Cortex of kidney (tissue), 1 donor: ENCODE measurements at places on chromosomes 2 and 18.

DNA sequence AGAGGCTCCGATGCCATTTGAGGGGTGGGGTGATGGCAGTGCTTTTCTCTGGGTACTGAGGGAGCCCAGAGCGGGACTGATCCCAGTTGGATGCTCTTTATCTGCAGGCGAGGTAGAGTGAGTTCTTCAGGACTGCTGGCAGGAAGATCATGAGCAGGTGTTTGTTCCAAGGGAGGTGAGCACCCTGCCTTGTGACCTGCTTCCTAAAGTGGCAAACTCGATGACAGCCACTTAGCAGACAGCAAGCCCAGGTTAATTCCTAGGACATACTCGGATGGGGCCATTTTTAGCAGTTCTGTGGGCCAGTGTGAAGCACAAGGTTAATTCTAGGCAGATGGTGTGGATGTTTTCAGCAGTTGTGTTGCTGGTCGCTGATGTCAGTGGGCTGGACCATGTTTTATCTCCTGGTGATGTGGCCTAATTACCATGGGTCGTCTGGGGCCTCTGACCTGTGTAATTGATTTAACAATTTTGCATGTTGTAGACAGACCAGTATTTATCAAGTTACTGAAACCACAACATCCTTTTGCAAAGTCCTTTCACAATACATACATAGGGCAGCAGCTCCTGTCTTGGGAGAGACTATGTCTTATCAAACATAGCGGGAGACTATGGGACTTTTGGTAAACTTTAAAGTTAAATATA lies 4.9 kb downstream of the FKBP1B start:
- no peak for DNase-seq

GRCh38 chr2:2269989-2270562 lies 61.0 kb downstream of the MYT1L start:
- no peak for DNase-seq

DNA sequence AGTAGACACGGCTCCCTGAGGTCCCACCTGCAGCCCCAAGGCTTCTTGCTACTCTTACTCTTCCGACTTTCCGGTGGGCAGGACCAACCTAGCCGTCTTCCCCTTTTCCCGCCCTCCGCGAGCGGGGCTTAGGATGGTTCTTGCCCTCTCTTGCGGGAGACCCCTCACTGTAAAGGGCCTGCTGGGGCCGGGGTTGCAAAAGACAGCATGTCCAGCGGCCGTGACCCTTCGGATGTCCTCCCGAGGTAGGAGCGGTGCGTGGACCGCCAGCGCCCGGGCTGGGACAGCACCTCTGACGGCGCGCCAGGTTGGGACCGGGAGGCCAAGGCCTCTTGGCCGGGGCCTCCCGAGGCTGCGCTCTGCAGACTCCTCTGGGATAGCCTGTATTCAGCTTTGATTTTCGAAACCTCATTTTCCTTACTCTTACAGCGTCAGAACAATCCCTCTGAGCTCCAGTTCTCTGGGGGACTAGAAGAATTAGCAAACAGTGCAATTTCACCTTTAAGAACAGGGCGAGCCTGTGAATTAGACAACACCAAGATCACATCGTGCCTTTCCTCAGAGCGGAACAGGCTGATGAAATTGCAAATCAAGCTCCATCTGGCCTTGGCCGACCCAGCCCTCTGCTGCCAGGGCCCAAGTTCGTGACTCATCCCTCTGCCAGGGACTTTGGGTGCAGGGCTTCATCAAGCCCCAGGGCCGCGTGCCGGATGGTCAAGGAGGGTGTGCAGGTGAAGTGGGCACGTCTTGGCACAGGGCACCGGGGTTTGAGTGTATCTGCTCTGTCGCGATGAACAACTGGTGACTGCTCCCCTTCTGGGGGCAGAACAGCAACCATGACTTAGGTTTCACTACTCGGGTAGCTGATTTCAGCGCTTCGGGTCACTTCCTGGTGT lies 777 bp downstream of the MOCOS start:
- DNase-seq = no peak

- no peak for DNase-seq
Measured at GRCh38 chr18:3211236-3211992, 8.4 kb downstream of the MYOM1 start.

GRCh38 chr18:51397347-51397962 lies 200.0 kb upstream of the MEX3C start:
- no peak for DNase-seq

DNA sequence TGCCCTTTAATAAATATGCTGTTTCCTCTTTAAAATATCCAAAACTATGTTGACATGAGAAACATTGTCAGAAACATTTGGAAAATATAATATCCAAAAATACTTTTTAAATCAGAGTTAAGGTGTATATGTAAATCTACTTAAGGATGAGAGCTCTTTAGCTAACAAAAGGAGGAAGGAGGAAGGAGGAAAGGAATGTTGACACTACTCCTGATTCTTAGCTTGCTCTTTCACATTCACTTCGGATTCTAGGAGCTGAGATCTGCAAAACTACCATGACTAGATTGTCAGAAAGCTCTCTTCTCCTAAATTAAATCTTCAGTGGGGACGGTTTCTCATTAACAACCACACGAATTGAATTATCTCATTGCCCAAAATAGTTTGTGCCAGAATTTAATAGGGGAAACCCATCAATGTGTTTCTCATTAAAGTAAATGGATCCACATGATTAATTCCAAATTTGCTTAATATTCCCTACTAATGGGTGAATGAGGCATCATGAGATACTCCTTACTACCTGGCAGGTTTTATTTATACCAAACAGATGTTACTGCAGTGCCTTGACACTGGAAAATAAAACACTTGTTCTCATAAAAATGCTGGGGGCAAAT lies 509.1 kb downstream of the MBD2 start:
- no peak for DNase-seq

- DNase-seq = no peak
Measured at GRCh38 chr2:182818925-182819324, 47.5 kb downstream of the FRZB start.

DNA sequence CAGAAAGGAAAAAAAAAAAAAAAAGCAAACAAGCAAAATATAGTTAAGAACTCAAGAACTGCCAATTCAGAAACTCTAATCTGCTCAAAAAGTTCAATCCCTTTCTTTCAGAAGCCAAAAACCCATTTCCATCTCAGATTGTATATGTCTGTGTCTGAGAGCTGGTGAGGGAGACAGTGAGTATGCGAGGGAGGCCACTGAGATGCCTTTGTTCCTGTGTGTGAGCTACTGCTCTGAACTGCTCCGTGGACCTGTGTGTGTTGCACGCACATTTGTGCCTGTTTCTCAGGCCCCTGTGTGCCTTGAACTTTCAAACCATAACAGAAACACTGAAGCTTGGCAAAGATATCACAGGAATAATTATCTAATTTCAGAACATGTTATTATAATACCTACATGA lies 2.5 kb upstream of the PKDCC start:
- DNase-seq = no peak

- peak; percentile 68 for DNase-seq
Measured at GRCh38 chr2:148644883-148645538, 460 bp downstream of the EPC2 start.

- DNase-seq = no peak
Measured at GRCh38 chr2:62501794-62502500, 4.0 kb downstream of the TMEM17 start.

DNA sequence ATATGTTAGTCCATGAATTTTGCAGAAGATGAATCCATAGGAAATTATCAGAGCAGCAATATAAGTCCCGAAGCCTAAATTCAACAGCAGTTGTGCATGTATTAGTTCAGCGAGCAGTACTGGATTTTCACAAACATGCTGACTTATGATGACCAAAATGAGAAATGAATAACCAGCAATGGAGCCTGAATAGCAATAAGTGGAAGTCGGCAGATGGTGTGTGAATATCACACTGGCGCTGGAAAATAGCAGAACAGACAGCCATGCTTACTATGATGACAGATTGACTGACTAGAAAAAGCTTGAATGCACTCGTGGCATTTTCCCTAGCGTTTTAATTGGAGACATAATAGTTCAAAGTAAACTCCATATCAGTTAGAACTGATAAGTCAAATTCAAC lies 1114.5 kb downstream of the DSC3 start:
- no peak for DNase-seq

GRCh38 chr2:45009928-45010701 lies 863 bp upstream of the SIX2 start:
- DNase-seq = no peak

DNA sequence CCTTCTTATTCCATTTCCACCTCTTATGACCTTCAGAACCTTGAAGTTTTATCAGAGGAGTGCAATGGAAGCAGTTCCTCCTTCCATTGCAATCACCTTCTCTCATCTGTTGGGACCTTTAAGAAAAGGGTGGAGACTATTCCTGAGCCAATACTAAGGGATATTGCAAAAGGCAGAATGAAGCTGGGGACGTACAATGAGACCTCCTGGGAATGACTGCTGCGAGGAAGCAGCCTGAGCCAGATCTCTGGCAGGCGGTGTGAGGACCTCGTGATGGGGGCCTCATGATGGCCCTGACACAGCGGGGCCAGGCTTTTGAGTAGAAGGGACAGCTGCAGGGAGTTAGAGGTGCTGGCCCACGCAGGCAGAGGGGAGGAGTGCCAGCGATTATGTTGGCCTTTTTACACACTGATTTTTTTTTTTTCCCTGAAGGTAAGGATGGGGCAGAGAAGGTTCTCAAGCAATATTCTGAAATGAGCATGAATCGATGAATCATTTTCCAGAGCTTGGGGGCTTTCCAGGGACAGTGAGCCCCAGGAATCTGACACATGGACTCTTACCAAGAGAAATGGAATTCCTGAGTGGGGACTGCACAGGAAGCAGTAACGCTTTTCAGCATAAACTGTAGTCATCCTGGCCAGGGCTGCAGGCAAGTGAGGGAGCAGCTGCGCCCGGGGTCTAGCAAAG lies 40.0 kb upstream of the LAPTM4A start:
- DNase-seq = no peak

DNA sequence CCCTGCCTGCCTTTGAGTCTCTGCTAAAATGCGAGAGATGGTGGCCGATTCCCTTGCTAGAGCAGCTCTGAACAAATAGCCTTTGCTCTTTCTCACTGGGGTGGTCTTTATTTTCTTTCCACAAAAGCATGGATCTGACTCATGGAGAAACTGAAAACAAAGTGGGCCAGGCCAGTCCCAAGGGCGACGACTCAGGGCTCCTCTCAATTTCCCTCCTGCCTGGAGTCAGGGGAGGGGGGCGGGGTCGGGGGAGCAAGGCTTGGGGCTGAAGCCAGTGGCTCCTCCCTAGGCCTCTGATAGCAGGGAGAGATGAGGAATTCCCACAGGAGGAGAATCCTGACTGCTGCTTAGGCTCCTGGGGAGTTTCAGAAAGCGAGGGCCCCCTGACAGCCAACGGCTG lies 17.1 kb upstream of the IL1R2 start:
- DNase-seq = no peak

DNA sequence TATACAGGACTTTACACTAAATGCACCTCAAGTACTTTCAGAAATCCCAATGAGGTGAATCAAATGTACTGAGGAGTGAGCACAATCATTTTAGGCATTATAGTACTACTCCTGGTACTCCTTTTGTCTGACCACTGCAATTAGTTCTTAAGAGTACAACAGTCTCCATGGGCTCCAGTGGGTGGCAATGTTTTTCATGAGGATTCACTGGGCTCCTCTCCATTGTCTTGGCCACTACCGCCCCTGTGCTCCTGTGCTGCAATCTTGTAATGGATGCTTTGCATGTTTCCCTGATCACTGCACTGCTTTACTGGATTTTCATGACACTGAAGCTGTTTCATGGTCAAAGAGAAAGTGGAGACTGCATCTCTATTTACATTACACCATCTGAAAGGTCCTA lies 268.5 kb upstream of the ZSWIM2 start:
- DNase-seq = no peak

- DNase-seq = no peak
Measured at GRCh38 chr2:200736646-200737274, 75.0 kb upstream of the BZW1 start.

DNA sequence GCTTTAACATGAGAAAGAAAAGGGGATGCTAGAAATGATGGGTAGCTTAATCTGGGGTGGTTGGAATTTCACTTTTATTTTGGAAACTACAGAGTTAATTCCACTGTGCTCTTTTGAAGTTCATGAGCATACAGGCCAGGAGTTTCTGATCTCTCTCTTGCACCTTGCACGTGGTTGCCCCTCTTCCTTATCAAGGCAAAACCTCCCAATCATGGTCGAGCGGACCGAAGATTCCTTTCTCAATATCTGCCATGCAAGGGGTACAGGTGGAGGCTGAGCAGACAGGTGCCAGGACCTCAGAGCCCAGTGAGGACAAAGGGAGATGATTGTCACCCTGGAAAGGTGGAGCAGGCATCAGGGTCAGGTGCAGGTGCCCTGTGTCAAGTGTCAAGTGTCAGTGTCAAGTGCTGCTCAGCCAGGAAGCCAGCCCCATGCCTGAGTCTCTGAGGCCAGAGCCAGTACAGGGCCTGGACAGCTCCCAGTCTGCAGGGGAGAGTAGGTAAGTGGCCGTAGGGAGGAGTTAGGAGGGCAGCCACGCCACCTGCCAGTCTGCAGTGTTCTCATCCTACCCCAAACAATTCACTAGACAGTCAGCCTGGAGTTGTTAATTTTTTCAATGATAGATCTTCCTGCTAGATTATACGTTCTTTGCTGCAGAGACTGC lies 42.2 kb downstream of the LPIN1 start:
- DNase-seq = no peak

- DNase-seq = no peak
Measured at GRCh38 chr2:168432565-168433186, 23.4 kb upstream of the CERS6 start.

DNA sequence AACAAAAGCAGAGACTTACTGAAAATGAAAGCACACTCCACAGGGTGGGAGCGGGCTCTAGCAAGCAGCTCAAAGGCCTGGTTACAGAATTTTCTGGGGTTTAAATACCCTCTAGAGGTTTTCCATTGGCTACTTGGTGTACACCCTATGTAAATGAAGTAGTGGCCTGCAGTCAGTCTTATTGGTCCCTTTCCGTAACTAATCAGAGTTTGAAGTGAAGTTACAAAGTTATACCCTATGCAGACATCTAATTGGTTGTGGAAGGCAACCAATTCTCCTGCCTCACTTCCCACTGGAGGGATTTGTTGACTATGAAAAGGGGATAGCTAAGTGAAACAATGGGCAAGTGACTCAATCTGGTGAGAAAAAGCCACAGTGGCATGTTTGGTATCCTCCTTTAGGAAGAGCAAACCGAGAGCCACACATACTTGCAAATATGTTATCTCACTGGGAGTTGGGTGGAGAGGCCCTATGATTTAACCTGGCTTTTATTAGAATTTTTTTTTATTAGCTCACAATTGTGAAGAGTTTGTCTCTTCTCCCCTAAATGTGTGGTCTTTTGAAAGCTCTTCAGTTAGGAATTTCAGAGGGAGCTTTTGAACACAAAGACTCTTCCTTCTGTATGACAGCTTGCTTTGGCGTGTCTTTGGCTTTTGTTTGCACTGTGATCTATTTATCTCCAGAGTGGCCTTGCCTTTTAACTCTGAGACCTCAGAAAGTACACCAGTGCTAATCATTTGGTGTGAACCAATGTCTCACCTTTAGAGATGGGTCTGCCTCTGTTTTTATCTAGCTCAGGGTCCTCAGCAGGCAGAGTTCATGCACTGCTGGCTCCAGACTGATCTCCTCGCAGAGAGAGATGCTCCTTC lies 69.6 kb downstream of the MAP4K4 start:
- no peak for DNase-seq

DNA sequence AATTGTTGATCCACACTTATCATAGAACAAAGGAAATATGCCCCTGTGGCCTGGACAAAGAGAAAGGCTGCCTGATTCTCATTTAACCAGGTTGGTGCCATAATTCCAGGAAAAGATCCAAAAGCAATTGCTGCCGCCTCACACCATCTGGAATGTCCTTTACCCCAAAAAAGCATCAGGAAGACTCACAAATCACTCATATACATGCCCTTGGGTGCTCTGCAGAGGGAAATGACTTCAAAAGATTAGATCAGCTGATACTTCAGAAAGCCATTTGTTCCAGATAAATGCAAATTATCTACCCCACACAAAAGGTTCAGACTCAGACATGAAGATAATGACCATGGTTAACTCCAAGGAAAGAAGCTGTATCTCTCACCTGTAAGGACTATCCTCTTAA lies 285.8 kb downstream of the C1D start:
- DNase-seq = no peak
